ENCODE measurements at places on chromosomes 12 and 14. TPM values are rescaled to one million over a fixed set of nuclear protein-coding genes. Genes with fewer than 3 reads are reported as not detected.

- no peak for DNase-seq
These were observed 13.8 kb downstream of the RCOR1 start for GRCh38 chr14:102606296-102606695.

DNA sequence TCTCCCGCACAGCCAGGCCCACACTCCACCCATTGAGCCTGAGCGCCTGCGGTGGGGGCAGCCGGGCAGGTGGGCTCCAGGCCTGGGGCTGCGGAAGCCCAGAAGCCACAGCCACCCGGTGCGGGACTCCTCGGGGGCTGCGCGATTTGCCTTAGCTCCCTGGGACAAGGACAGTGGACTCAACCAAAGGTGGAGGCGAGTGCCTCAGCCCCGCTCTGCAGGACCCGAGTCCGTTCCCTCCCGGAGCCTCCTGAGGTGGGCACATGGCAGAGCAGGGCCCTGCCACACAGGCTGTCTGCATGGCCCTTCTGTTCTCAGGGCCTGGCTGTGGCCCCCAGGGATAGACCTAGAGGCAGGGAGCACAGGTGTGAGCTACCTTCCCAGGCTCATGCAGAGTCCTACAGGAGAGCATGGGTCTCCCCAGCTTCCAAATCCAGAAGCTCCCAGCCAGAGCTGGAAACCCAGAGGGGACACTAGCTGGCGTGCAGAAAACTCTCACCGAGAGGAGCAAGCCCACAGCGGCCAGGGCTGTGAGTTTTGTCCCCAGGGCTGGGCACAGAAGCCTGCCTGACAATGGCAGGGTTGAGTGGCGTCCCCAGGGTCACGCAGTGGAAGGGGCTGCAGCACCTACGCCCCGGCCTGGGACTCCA, 22.2 kb upstream of the LRTM2 start:
- DNase-seq = no peak

DNA sequence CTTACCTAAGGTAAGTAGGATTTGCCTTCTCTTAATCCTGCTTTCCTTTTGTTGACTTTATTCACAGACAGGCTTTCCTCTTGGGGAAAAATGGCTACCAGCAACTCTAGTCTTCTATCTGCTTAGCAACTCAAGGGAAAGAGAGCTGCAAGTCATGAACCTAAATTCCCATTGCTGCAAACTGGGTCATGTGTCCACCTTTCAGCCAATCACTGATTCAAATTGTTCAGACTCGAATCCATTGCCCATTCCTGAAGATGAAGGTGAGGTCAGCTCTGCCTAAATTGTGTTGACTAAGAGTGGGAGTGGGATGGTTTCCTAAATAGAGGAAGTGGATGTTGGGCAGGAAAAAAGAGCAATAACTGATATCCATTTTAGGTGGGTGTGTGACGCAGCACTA, 7.7 kb downstream of the FBXW8 start:
- DNase-seq = no peak

The ACRBP gene
- polyA plus RNA-seq = 0.93 TPM

The SYNE2 gene
- polyA plus RNA-seq = 44.3 TPM

The KRT72 gene
- 0.14 TPM for polyA plus RNA-seq

The CCDC38 gene
- polyA plus RNA-seq = 0.05 TPM

The SLIRP gene
- polyA plus RNA-seq = 227 TPM

The TSHR gene
- 0.04 TPM for polyA plus RNA-seq
